ENCODE measurements at places on chromosomes 7 and 10. TPM values are rescaled to one million over a fixed set of nuclear protein-coding genes. Genes with fewer than 3 reads are reported as not detected.

DENND10 gene
- total RNA-seq, result 52.4 TPM

SLC26A3 gene
- total RNA-seq, result not detected

NPC1L1 gene
- total RNA-seq, result not detected

PCDH15 gene
- not detected for total RNA-seq

MUC12 gene
- not detected for total RNA-seq

HOXA3 gene
- total RNA-seq, result not detected

PRLHR gene
- total RNA-seq, result not detected

HKDC1 gene
- total RNA-seq, result 4.1 TPM

TMEM236 gene
- total RNA-seq, result 0.08 TPM

GALNT17 gene
- not detected for total RNA-seq

FAM25G gene
- not detected for total RNA-seq

RALA gene
- total RNA-seq, result 29.6 TPM

NEURL1 gene
- 0.98 TPM for total RNA-seq

MEOX2 gene
- not detected for total RNA-seq

ZCWPW1 gene
- 3.0 TPM for total RNA-seq

PRSS2 gene
- total RNA-seq, result not detected

AKR1C8 gene
- total RNA-seq, result 1.5 TPM

STAG3 gene
- total RNA-seq, result 12.9 TPM

GRCh38 chr10:113473851-113474250, 79.0 kb upstream of the HABP2 start:
- DNase-seq, result no peak

DNA sequence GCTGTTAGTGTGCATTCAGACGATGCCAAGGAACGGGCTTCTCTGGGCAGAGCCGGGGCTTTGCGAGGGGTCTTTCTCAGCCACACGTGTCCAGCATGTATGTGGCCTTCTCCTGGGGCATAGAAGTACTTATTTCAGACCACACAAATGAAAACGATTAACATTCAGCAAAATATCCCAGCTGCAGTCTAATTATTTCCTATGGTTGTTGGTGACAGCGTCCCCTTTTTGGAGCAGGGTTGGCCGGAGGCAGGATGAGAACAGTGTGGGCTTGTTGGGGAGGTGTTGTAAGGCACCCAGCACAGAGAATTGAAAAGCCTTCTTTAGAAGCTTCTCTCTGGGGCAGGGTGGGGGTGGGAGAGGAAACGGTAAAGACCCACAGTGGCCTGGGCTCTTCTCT, 54.2 kb downstream of the PTPRE start:
- DNase-seq, result no peak

DNA sequence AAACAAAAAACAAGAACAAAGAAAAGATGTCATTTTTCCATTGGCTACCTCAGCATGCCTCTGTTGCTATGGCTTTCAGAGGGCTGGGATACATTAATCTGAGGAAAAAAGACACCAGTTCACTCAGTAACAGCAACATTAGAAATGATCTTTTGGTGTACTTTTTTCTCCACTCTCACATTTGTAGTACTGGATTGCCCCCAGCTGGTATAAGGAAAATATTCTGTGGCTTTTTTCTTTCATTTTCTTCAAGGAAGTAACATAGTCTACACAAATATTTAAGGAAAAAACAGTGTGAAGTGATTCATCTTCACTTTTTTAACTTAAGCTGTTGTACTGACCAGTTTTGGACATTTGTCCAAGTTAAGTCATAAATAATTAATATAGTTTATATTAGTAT, 482.3 kb downstream of the SORCS1 start:
- no peak for DNase-seq

- DNase-seq, result peak; percentile 38
These were observed 11.0 kb downstream of the ARPC1B start for GRCh38 chr7:99385564-99385963.

GRCh38 chr7:4998244-4998643, 39.3 kb upstream of the MMD2 start:
- DNase-seq, result no peak

- no peak for DNase-seq
These were observed 3.5 kb upstream of the FRAT2 start for GRCh38 chr10:97338041-97338440.

DNA sequence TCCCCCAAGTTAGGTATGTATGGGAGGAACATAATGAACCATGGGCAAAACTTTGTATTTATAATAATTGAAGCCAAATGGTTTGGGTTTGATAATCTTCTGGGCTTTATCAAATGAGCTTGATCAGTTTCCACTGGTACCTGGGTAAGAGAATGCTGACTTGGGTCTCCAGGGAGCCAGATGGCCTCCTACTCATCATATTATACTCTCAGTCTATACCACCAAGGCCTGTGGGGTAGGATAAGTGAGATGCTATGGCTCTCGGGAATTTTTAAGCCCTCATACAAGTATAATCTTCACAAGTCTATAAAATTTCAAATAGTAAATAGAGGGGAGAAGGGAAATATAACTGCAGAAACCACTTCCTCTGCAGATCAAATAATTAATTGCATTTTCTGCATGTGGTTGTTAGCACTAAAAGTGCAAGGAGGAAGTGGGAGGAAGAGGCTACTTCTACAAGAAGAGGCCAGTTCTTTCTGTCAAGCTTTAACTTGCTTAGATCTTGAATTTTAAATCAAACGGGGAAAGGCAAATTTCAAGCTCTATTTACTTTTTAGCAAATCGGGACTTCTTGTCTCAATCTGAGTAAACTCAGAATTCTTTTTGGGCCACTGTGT, 349.0 kb downstream of the SORCS1 start:
- DNase-seq, result no peak

- DNase-seq, result no peak
These were observed 804.1 kb upstream of the IGFBP3 start for GRCh38 chr7:46725136-46725535.

GRCh38 chr10:31037749-31038148, 6.1 kb upstream of the ZNF438 start:
- no peak for DNase-seq

- DNase-seq, result peak; percentile 65
These were observed at the start of gene ZMYND11 for GRCh38 chr10:135132-135600. Gene ZMYND11 (plus strand): TSS chr10:135455. CDS start chr10:180013, 44,558 bp downstream.

DNA sequence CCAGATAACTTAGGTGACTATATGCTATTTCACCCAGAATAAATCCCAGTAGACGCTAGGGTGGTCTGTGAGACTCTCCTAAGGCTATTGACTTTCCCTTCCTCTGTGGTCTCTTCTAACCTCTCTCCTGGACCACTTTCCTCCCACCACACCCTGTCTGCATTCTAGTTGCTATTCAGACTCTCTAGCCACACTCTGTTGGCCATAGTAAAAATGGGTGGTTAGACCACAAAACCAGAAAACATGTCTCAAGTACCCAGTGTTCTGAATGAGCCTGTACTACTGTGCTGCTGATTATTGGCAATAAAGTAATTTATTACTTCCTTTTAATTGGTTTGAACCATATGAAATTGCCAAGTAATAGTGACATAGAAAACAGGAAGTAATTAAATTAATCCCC, 240.8 kb downstream of the KIF20B start:
- no peak for DNase-seq

- no peak for DNase-seq
These were observed 6.5 kb downstream of the BLVRA start for GRCh38 chr7:43764807-43765491.

DNA sequence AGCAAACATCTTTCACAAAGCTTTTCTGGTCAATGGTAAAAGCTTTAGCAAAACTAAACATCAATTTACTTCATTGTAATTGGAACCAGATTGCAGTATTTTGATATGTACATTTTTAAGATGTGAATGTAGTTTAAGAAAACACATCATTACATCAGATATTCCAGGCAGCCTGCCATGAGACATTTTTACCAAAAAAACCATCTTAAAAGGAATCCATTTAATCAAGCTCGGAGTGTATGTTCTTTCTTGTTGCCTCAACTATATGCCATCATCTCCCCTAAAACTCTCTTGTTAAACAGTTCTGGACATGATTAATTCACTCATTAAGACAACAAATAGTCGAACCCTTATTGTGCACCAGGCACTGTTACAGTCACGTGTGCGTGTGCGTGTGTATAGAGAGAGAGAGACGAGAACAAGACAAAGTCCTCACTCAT, 97.5 kb downstream of the UBE2H start:
- no peak for DNase-seq

- no peak for DNase-seq
These were observed 146.3 kb downstream of the TRIL start for GRCh38 chr7:28811701-28812430.

GRCh38 chr7:101693498-101694091, 64.5 kb upstream of the MYL10 start:
- no peak for DNase-seq

DNA sequence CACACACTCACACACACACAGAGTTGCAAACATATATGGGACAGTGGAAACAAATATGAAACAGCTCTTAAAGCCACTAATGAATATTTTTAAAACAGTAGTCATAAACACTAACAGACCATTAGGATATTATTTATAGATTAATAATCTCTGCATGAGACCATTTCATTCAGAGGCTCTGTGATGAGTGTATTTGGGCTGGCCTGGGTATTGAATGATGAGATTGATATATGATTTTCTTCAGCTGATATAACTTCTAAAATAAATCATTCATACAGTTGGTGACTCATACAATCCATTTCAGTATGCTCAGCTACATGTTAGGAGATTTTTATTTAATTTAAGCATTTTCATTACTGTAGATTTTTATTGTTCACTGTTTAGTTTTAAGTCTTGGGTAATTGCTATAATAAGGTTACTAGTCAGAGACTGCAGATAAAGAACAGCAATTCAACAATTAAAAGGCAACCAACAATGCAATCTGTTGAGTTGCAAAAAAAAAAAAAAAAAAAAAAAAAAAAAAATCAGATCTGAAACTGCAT, 25.2 kb upstream of the AGK start:
- no peak for DNase-seq

GRCh38 chr10:97312897-97313296, 6.2 kb upstream of the FRAT1 start:
- DNase-seq, result no peak

DNA sequence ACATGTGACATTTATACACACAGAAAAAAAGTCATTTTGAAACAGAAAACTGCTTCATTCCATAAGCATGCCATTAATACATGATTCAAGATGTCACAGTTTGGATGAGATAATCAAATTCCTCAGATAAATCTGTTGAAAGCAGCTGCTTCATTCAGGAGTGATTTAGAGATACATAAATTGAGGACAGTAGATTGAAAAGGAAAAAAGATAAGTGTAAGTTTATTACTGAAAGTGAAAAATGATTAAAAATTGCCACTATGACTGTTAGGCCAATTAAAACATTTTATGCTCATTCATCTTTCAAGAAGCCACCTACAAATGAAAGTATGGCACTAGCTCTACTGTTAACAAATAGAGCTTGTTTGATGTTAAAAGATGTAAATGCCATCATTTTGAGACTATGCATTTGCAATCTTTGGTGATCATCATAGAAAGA, 136.9 kb upstream of the CDK6 start:
- no peak for DNase-seq

GRCh38 chr7:3911685-3912084, 610.6 kb downstream of the SDK1 start:
- DNase-seq, result no peak

- DNase-seq, result peak; percentile 20
These were observed 41.7 kb upstream of the LOXL4 start for GRCh38 chr10:98309366-98310355.

- no peak for DNase-seq
These were observed 75.3 kb upstream of the AASS start for GRCh38 chr7:122219253-122219865.

GRCh38 chr10:77685432-77685831, 47.8 kb upstream of the KCNMA1 start:
- DNase-seq, result no peak

- DNase-seq, result no peak
These were observed 442.8 kb downstream of the PLXNA4 start for GRCh38 chr7:132133501-132133900.

DNA sequence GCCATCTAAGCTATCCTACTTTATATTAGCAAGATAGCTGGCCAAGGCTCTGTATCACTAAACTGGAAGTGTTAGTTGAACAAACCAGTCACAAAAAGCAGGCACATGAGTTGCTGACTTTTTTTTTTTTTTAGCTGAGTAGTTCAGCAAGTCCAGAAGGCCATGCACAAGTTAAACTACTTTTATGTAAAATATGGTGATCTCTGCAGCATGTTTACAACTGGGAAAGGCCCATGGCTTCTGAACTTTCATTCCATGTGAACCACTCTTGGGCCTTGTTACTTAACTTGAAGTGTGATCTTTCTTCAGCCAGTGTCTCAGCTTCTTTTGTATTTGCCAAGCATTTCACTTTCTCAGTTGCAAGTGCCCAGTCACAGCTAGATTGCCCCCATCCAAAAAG, 78.5 kb downstream of the CALD1 start:
- no peak for DNase-seq

Measured in activated CD4-positive, alpha-beta memory T cell treated with anti-CD3 and anti-CD28 coated beads, Interleukin-2, amount 10 ng/mL, durations not matched to agents 7 days and 5 days (primary cell).